ENCODE measurements at places on chromosomes 3 and 15.

- no peak for DNase-seq
Measured at GRCh38 chr15:45653702-45654424, 19.0 kb downstream of the SQOR start.

GRCh38 chr3:37249717-37250116, 75.3 kb upstream of the LRRFIP2 start:
- no peak for DNase-seq

- DNase-seq: no peak
Measured at GRCh38 chr3:188053710-188054380, 100.1 kb upstream of the LPP start.

GRCh38 chr3:99532246-99532645, 106.1 kb upstream of the COL8A1 start:
- peak; percentile 56 for DNase-seq

DNA sequence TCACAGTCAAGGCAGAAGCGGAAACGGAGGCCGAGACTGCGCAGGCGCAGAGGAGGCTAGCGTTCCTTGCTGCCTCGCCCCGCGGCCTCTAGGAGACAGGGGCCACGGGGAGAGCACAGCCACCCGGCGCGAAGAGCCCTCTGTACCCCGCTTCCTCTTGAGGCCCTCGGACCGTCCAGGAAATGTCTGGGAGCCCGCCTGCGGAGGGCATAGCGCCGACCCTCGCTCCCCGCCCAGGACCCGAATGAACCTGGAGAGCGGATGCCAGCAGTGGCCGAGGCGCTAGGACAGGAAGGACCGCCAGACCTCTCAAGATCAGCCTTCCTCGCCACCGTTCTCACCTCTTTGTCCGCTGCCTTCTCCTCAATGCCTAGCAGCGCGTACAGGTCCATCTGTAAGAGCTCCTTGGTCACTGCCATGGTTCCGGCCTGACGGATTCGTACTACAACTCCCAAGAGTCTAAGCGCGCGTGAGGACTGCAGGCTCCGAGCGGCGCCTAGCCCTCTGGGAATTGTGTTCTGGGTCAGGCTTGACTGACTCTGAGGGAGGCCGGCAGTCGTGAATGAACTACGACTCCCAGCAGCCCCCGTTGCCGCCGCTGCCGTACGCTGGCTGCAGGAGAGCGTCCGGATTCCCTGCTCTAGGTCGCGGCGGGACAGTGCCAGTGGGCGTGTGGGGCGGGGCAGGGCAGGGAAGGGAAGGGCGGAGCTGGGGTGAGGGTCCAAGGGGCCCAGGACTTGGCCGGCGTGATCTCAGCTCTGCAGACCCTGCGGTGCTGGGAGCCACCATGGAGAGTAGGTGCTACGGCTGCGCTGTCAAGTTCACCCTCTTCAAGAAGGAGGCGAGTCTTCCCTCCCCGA, at the start of the genes DNAJC17 and ZFYVE19:
TSS of gene DNAJC17 (minus strand) at position 446 of the 860 bp plus-strand sequence. CDS start at position 419, 27 bp downstream.
TSS of gene ZFYVE19 (plus strand) at position 62 of the 860 bp plus-strand sequence. CDS start at position 563, 501 bp downstream.
- peak; percentile 96 for DNase-seq

DNA sequence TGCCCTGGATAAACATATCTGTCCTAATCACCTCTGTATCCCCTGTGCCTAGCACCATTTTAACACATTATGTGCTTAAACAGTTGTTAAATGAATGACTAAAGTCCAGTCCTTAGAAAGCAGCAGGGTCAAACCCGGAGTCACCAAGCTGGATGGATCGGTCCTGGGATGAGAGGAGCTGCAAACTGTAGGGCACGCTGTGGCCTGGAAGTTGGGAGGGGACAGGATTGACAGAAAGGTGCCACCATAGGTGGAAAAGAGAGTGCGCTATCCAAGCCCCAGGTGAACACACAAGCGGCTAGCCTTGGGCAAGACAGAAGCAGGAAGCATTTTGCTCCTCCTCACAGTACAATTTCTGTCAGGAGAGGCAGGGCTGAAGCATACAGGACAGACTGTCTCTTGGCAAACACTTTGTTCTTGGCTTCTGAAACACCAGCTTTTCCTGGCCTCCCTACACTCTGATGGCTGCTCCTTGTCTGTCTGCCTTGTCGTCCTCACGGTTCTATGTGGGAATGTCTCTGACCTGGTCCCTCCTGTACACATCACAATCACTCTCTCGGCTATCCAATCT, 48.4 kb upstream of the KY start:
- no peak for DNase-seq

GRCh38 chr3:181616088-181617070, 95.3 kb upstream of the SOX2 start:
- DNase-seq: no peak

DNA sequence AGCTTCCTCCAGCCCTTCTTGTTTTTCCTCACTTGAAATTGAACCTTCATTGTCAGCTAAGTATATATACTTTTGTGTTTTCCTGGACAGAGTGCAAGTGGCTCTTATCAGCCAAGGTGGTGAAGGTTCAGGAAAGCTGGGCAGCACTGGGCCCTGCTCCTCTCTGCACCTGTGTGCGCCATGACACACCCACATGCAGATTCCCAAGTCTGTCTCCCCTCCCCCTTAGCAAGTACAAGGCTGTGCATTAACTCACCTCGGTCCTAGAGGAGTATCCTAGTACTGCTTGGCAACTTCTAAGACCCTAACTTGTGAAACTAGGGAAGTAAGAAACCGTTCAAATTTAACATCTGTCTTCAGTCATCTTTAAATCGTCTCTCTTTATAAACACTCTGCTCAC, 85.8 kb downstream of the SLC49A4 start:
- DNase-seq: no peak

- DNase-seq: no peak
Measured at GRCh38 chr3:34012102-34012461, 213.7 kb downstream of the PDCD6IP start.

DNA sequence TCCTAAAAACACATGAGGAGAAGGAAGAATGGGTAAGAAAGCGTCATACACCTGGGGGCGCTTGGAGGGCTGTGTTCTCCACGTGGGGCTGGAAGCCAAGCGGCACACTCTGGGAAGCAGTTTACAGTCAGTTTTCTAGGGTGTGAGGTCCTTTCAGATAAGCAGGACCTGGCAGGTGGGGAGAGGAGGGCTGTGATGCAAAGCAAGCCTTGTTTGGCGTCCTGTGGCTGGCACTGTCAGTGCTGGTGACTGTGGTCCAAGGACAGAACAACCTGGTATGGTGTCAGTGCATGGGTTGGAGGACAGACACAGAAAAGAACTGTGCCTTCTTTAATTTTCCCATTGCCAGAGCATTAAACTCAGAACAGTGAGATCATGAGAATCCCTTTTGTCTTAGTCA, 260.7 kb upstream of the NR2E3 start:
- no peak for DNase-seq

DNA sequence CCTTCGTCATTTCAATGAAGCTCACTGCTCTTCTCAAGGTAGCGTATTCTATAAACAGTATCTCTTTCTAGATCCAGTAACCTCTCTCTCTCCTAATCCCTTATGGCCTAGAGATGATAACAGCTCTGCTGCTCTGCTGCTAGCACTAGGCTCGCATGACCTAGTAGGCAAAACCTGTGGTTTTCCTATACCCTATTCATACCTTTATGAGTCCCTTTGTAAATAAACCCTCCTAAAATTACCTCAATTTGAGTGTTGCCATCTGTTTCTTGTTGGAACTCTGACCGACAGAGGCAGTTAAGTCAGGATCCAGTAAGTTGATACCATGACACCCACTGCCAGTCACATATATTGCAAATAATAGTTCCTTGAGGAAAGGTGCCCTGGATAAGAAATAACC, 7.3 kb downstream of the CCDC14 start:
- DNase-seq: peak; percentile 96

DNA sequence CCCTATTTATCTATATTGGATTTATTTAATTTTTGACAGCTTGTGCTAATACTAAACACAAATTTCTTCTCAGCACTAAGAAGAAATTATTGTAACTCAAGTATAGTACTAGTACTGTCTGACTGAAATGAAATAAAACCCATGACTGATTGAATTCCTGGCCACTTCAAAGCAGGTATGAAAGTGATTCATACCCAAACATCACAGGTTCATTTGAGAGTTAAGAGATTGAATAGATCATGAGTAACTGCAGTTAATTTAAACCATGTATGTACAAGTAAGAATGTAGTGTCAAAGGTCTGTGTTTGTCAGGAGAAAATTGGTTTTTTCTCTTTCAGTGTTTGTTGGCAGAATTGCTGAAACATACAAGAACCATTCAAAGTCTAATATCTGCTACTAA, 332.0 kb upstream of the GRM7 start:
- DNase-seq: no peak

DNA sequence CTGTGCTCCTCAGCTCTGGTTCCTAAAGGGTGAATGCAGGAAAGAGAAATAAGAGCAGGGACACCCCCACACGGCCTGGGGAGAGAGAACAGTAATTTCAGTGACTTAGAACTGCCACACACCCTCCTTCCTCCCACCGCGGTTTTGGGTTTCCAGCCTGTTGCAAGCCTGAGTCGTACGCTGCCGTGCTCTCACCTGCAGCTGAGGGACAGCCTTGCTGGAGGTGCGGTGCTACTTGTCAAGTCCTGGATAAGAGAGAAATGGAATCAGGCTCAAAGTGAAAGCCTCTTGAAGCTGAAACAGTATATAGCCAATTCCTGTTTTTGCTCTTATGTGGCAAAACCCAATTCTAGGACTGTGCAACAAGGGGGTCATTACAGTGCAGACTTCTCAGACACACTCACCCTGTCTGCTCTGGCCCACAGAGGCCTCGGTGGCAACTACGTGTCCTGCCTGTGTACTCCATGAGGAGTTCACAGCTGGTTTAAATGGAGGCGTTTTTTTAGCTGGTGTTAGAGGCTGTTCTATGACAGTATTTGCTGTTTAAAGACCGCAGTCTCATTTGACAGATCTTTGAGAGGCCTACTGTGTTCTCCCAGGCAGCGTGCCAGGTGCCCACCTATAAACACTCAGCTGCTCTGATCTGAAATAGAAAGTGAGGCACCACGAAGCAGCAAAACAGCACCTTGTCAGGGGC, 42.9 kb downstream of the TBC1D2B start:
- DNase-seq: peak; percentile 45

DNA sequence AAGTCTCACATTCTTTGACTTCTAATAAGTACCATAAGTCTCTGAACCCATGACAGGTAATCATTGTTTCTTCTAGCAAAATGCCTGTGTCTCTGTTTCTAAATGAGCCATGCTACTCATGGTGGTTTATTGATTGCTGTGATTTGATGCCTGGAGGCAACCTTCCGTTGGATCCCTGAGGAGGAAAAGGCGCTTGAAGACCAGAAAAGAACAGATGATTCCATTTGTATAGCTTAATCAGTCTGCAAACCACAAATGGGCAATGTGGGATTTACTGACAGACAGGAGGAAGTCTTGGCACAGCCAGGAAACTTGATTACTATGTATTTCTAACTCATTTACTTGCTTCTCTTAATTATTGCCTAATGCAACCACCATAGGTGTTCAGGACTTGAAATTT, 103.1 kb upstream of the MRPL3 start:
- no peak for DNase-seq

- DNase-seq: no peak
Measured at GRCh38 chr3:139941580-139941979, 6.6 kb downstream of the CLSTN2 start.

DNA sequence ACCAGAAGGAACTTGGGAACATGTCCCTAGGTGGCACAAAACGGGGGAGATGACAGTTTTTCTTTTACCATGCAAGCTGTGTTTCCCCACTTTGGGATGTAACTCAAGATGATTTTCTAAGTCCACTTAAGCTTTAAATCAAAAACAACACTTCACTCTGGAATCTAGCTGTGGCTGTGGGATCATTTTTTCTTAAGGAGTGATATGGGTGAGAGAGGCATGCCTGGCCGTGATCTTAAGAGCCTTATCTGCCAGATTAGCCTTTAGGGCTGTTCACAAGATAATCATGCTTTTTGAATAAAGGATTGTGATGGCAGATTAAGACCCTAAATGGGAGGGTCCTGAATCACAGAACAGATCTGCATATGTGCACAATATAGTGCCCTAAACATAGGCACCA, 384.8 kb upstream of the SEMA6D start:
- no peak for DNase-seq

GRCh38 chr3:73041537-73041936, 19.9 kb upstream of the EBLN2 start:
- DNase-seq: no peak

GRCh38 chr3:64905906-64906410, 218.2 kb upstream of the ADAMTS9 start:
- no peak for DNase-seq
